M059J (cell line): ENCODE measurements at places on chromosomes 13 and 19. TPM values are rescaled to one million over a fixed set of nuclear protein-coding genes. Genes with fewer than 3 reads are reported as not detected.
A peak's percentile ranks its signal among the peaks of the same experiment; 100 is the strongest.

Gene SPRED3
- 1.7 and 3.5 TPM in 2 replicates for total RNA-seq

GRCh38 chr13:74770361-74770760, 636.2 kb upstream of the KLF12 start:
- peak; percentile 94 for DNase-seq

- no peak for DNase-seq
Measured at GRCh38 chr13:50133358-50133953, 118.2 kb downstream of the KCNRG start.

Gene FCGBP
- total RNA-seq, result 0.15 and 0.47 TPM in 2 replicates

GRCh38 chr19:10503002-10503789, at the start of gene KEAP1:
Gene KEAP1 (minus strand): TSS chr19:10503356. CDS start chr19:10500033, 3,323 bp downstream.
- peak; percentile 26 for DNase-seq

Gene IGFL4
- total RNA-seq, result not detected in 2 replicates

DNA sequence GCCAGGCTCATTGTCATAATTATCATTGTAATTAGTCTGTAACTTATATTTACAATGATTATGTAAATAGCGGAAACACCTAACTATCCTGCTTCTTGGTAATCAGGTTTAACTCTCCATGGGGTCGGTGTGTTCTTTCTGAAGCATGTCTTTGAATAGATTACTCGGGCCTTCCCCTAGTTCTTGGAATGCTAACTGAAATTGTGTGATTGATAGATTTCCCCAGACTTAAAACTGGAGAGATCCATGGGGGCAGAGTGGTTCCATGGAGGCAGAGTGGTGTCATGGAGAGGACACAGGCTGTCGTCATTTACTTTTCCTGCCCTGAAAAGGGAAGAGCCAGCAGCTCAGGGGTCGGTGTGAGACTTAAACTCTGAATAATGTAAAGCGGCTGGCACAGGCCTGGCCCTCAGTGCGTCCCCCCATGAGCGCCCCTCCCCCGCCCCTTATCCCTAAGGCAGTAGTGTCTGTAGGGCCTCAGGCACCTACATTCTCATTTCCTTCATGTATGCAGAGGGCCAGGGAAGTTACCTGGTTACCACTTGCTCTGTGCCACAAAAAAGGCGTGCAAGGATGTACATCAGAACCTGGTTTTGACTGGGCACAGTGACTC, 225.1 kb downstream of the TM9SF2 start:
- DNase-seq, result no peak

DNA sequence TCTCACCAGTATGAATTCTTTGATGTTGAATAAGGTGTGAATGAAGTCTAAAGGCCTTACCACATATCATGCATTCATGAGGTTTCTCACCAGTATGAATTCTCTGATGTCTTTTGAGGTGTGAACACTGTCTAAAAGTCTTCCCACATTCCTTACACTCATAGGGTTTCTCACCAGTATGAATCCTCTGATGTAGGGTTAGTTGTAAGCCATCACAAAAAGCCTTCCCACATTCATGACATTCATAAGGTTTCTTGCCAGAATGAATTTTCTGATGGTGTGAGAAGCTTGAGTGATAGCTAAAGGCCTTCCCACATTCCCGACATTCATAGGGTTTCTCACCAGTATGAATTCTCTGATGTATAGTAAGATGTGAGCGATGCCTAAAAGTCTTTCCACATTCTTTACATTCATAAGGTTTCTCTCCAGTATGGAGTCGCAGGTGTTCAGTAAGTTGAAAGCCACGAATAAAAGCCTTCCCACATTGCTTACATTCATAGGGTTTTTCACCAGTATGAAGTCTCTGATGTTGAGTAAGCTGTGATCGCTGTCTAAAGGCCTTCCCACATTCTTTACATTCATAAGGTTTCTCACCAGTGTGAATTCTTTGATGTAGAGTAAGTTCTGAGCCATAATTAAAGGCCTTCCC, 27.7 kb downstream of the ZNF461 start:
- DNase-seq, result peak; percentile 5

- DNase-seq, result peak; percentile 18
Measured at GRCh38 chr13:59677966-59678814, 485.5 kb downstream of the DIAPH3 start.

- DNase-seq, result no peak
Measured at GRCh38 chr19:56099638-56100539, 21.2 kb downstream of the ZNF787 start.

Gene MUC16
- not detected in 2 replicates for total RNA-seq

DNA sequence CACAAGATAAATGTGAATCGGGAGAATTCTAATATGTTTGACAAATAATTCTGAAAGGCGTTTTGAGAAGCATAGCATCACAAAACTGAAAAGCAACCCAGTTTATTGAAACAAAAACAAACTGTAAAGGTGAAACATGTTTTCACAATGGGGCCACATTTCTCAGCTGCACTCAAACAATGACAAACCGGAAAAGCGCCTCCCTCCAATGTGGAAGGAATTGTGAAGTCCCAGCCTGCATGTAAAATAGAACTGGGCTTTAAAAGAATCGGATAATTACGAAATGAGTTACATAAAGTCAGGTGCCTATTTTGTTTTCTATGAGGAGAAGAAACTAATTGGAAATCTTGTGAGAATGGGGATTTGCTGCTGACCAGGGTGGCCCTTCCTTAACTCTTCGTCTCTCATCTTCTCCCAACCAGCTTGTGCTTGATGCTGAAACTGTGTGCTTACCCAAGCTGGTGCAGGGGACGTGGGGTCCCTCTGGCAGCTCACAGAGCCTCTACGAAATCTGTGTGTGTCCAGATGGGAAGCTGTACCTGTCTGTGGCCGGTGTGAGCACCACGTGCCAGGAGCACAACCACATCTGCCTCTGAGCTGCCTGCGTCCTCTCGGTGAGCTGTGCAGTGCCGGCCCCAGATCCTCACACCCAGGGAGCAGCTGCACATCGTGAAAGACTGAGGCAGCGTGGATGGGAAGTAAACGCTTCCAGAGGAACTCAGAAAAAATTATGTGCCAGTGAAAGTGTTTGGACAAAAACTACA, 109.4 kb downstream of the SACS start:
- DNase-seq, result no peak

Gene CNN2
- total RNA-seq, result 259 and 333 TPM in 2 replicates

DNA sequence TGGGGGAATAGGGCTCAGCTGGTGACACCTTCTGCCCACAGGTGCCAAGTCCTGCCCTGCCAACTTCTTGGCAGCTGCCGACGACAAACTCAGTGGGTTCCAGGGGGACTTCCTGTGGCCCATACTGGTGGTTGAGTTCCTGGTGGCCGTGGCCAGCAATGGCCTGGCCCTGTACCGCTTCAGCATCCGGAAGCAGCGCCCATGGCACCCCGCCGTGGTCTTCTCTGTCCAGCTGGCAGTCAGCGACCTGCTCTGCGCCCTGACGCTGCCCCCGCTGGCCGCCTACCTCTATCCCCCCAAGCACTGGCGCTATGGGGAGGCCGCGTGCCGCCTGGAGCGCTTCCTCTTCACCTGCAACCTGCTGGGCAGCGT, 2.1 kb downstream of the P2RY11 start:
- no peak for DNase-seq

DNA sequence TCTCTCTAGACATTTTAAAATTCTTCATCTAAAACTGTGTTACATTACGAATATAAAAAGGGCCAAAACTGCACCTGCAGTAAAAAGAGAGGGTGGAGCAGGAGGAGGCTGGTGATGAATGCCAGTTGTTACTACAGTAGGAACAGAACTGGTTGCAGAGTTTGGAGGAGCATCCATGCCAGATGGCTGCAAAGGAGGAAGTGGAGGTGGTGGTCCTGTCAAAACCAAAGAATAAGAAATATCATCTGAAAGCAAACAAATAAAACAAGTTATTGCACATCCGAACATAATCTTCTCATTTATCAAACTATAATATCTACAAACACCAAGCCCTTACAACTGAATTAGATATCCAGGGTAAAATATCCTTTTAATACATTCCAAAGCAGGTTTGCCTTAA, 40.1 kb downstream of the RBM26 start:
- no peak for DNase-seq

Gene CACNA1A
- 3.2 and 8.5 TPM in 2 replicates for total RNA-seq

DNA sequence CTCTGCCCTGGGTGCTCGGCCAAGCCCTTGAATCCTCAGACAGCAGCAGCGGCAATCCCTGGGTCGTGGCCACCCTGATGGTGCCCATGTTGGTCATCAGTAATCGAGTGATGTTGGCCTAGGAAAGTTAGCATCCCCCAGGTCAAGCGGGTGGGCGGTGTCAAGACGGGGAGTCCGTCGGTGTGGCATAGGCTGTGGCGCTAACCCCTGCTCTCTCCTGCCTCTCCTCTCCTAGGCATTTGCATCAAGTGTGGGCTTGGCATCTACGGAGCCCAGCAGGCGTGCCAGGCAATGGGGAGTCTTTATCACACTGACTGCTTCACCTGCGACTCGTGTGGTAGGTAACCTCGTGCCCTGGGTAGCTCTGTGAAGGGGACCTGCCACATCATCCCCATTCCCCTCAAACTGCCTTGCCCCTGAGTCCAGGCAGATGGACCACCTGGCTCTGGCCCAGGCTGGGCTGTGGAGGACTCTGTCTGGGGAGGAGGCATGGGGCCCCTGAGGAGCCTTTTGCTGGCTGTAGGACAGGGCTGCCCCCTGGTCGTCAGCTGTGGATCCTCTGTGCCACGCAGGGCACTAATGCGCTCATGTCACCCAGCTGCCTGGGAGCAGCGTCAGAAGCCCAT, 8.7 kb downstream of the WTIP start:
- DNase-seq, result no peak

Gene GDF15
- total RNA-seq, result 3.3 and 5.4 TPM in 2 replicates
